ENCODE measurements at places on chromosomes 1 and 21.

DNA sequence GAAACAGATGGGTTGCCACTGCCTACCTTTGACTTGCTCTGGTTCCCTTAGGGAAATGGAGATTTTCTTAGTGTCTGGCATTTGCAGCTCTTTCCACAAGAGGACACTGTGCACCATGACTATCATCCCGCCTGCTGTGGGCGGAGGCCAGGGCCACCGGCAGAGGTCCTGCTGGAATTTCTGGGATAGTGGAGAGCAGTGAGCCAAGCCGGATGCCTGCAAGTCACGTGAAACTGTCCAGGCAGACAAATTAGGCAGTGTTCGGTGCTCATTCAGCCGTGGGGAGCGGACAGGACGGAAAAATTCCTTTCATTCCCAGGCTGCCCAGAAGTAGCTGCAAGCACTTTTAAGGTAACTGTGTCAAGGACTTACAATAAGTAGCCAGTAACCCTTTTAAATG is 43.4 kb downstream of the IGSF5 start:
- peak; percentile 93 for DNase-seq

- DNase-seq: no peak
Measured at GRCh38 chr1:3359351-3359750, 95.1 kb upstream of the ARHGEF16 start.

DNA sequence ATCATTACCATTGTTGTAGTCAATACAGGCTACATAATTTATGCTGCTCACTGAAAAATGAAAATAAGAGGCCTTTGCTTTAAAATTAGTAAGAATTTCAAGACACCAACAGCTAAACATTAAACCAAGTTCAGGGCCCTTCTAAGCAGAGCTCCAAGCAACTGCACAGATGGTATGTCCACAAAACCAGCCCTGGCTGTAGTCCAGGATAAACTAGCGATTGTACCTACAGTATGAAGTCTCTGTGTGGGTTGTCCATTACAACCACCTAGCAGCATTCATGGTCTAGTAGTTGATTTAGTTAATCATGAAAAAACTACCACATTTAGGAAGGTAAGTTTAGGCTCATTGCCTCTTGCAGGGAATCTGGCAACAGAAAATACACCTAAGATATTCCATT is 35.3 kb downstream of the CLCA4 start:
- no peak for DNase-seq

GRCh38 chr1:78721136-78721535 is 71.5 kb downstream of the IFI44 start:
- DNase-seq: no peak

DNA sequence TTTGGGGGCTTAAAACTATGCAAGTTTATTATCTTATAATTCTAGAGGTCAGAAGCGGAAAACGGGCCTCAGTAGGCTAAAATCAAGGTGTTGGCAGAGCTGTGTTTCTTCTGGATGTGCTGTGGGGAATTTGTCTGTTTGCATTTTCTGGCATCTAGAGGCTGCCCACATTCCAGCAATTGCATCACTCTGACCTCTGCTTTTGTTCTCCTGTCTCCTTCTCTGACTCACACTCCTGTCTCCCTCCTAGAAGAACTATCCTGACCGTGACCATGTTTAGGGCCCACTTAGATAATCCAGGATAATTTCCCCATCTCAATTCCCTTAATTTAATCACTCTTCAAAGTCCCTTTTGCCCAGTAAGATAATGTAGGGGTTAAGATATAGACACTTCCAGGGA is 127.4 kb upstream of the DEPDC1 start:
- DNase-seq: no peak

- DNase-seq: no peak
Measured at GRCh38 chr1:17308593-17308992, 596 bp downstream of the PADI4 start.

DNA sequence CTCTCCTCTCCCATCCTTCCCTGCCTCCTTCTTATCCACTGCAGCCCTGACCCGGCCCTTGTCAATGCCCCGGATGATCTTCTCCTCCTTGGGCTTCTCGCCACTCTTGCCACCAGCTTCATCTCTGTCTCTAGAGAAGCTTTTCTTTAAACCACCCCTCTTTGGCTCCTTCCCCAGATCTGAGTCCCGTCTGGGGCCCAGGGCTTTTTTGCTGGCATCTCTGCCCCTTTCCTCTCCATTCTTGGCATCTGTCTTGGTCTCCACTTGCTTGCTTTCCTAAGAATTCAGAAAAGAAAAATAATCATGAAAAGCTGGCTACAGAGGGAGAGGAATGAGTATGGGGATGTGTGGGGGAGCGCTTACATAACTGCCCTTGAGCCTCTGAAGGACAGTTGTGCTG is 11.8 kb downstream of the SHISA4 start:
- DNase-seq: no peak

DNA sequence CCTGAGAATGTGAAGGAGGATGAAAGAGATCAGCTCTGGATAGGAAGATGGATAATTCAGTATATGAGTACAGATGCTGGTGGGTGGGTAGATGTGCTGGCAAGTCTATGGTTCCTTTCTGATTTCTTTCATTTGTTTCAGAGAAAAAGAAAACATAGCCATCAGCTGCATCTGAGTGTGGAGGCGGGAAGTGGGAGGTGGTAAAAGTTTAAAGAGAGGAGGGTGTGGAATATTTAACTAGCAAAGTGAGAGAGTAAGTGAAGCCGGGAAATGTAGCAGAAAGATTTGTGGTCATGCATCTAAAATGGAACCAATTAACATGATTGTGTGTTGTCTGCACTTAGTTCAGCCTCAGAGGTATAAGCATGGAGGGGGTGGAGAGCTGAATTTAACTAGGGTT is 16.4 kb downstream of the RPE65 start:
- no peak for DNase-seq

DNA sequence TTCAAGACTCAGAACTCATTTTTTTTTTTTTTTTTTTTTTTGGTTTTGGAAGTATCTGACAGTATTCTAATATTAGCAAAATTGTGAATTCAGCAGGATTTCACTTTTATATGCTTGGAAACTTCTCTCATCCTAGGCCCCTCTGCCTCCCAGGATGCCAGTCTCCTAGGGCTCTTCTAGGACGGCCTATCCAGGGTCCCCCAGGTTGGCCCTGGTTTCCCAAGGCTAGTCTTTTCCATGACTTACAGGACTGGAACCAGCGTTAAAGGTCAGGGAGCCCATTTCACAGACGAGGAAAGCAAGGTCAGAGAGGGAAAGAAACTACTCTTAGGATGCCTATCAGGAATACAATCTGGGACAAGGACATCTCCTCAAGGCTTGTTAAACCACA is 412.5 kb downstream of the PTPRU start:
- no peak for DNase-seq

DNA sequence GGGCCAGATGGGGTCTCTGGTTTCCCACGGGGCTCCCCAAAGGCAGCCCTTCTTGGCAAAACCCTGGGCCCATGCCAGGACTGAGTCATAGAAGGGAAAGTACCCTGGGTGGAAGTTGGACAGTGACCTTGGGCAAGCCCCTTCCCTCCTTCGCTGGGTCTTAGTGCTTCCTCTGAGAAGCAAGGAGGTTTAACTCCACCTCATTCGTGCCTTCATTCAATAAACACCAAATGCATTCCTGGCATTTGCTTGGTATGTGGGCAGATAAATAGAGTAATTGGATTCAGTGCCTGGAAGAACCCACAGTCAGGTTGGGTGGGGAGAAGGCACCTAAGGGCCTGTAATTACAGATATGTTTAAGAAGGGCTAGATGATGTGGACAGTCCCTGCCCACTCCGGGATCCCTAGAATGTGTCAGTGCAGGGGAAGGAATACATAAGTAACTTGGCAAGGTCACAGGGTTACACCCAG is 36.3 kb upstream of the CITED4 start:
- DNase-seq: no peak

- DNase-seq: no peak
Measured at GRCh38 chr1:29488794-29489311, 252.5 kb downstream of the PTPRU start.

Measured in muscle of leg (tissue), 16 donors.